K562 (cell line): ENCODE measurements at places on chromosomes 2 and 18.

GRCh38 chr2:41735006-41735405 lies 312.8 kb upstream of the PKDCC start:
- H3K36me3 ChIP-seq = no peaks in the 10 kb centered on the region
- no peak for DNase-seq
- no peak overlapping the region for H3K4me3 ChIP-seq
- no peaks in the 10 kb centered on the region for H3K27me3 ChIP-seq
- H3K27ac ChIP-seq = no peak overlapping the region

- peaks cover 37% of the 10 kb centered on the region for H3K27me3 ChIP-seq
- no peaks in the 10 kb centered on the region; the same call in 1 of the 3 replicates for H3K4me1 ChIP-seq
- H3K27ac ChIP-seq = no peak overlapping the region
- DNase-seq = no peak
- H3K36me3 ChIP-seq = no peaks in the 10 kb centered on the region
- no peak overlapping the region for H3K4me3 ChIP-seq
These were observed 162.1 kb downstream of the BCL2 start for GRCh38 chr18:63157293-63158011.

DNA sequence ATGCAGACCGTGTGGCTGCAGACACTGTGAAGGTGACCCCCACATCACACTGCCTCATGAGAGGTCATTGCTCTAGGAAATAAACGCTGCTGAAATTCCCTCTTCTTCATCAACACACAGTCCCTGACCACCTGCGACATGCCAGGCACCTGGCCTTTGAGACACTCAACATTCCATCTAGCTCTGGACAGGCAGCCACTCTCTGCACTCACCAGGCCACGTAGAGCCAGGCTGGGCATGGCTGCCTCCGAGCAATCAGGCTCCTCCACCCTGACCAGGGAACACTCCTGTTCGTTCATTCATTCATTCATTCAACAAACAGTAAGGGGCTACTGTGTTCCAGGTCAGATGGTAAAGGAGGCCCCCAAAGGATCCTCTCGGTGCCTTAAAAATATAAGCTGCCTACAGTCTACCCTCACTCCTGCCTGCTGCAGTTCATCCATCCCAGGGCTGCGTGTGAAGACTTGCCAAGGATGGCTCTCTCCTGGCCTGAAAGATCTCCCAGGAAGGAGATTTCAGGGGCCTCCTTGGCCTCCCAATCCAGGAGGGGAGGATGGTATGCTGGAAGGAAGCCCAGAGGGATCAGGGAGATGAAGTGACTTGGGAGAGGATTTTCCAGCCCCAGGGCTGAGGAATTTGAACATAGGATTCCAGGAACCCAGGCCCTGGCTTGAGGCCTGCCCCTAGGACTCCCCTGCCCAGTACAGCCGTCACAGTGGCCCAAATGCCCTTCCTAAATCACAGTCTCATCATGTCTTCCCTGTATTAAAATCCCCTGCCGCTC lies 66.7 kb downstream of the TNS1 start:
- DNase-seq = no peak
- no peaks in the 10 kb centered on the region for H3K4me1 ChIP-seq
- no peak overlapping the region for H3K27ac ChIP-seq
- H3K36me3 ChIP-seq = no peaks in the 10 kb centered on the region
- no peaks in the 10 kb centered on the region; the same call in 2 of the 3 replicates for H3K27me3 ChIP-seq

DNA sequence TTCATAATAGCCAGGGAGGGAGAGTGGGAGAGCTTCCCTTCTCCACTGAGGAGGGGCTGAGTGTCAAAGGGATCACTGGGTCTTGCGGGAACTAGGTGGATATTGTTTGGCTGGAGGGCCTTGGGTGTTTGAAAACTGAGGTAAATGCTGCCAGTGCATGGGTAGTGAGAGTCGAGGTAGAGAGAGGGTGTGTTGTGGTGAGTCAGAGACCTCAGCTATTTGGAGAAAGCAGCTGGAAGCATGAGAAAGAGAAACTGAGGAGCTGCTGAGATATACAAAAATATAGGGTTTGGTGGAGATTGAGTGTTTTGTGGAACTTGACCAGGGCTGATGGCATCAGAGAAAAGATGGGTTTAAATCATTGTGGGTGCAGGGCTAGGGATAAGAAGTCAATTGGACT lies 127.0 kb upstream of the CCDC195 start:
- DNase-seq = no peak
- H3K4me3 ChIP-seq = no peak overlapping the region
- no peaks in the 10 kb centered on the region for H3K36me3 ChIP-seq
